ENCODE measurements at places on chromosomes 16 and 17. TPM values are rescaled to one million over a fixed set of nuclear protein-coding genes. Genes with fewer than 3 reads are reported as not detected.

DNA sequence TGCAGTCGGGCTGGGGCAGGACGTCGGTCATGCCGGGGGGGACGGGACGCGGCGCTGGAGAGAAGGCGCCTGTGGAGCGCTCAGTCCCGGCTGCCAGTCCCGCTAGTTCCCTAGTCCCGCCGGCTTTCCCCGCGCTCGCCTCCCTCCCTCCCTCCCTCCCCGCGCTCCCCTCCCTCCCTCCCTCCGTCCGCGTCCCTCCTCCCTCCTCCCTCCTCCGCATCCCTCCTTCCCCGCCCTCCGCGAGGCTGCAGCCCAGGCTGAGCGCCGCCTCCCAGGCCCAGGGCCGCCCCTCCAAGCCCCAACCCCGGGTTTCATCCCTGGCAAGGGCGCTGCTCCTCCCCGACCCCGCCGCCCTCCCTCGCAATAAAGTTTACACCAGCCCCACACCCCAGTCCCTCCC lies 34.8 kb downstream of the TIMM22 start:
- H3K4me1 ChIP-seq = peaks cover 33% of the 10 kb centered on the region
- H3K4me3 ChIP-seq = no peak overlapping the region
- H3K27me3 ChIP-seq = no peaks in the 10 kb centered on the region
- DNase-seq = peak; percentile 93

- DNase-seq = no peak
- no peaks in the 10 kb centered on the region for H3K27me3 ChIP-seq
- H3K4me3 ChIP-seq = no peak overlapping the region
- no peak overlapping the region for H3K27ac ChIP-seq
- H3K4me1 ChIP-seq = no peaks in the 10 kb centered on the region
Measured at GRCh38 chr16:87216841-87217275, 100.3 kb downstream of the C16orf95 start.

GRCh38 chr16:35750701-35751104 lies 2291.3 kb downstream of the TP53TG3F start:
- no peaks in the 10 kb centered on the region for H3K36me3 ChIP-seq
- no peaks in the 10 kb centered on the region for H3K27me3 ChIP-seq
- H3K4me3 ChIP-seq = no peak overlapping the region
- no peaks in the 10 kb centered on the region for H3K4me1 ChIP-seq
- H3K27ac ChIP-seq = no peak overlapping the region

- peak; percentile 96 for DNase-seq
- H3K27me3 ChIP-seq = peaks cover 3% of the 10 kb centered on the region
- H3K4me1 ChIP-seq = peaks cover 42% of the 10 kb centered on the region
- H3K4me3 ChIP-seq = no peak overlapping the region
- H3K27ac ChIP-seq = no peak overlapping the region
- no peaks in the 10 kb centered on the region for H3K36me3 ChIP-seq
Measured at GRCh38 chr17:74738051-74738996, 1.3 kb downstream of the RAB37 start.

The RNF222 gene
- total RNA-seq = not detected

The C17orf113 gene
- total RNA-seq = 3.6 TPM

Data from lung (tissue), 17 donors.